ENCODE measurements at places on chromosomes 2 and 18. TPM values are rescaled to one million over a fixed set of nuclear protein-coding genes. Genes with fewer than 3 reads are reported as not detected.

Gene LHCGR
- not detected for polyA plus RNA-seq

DNA sequence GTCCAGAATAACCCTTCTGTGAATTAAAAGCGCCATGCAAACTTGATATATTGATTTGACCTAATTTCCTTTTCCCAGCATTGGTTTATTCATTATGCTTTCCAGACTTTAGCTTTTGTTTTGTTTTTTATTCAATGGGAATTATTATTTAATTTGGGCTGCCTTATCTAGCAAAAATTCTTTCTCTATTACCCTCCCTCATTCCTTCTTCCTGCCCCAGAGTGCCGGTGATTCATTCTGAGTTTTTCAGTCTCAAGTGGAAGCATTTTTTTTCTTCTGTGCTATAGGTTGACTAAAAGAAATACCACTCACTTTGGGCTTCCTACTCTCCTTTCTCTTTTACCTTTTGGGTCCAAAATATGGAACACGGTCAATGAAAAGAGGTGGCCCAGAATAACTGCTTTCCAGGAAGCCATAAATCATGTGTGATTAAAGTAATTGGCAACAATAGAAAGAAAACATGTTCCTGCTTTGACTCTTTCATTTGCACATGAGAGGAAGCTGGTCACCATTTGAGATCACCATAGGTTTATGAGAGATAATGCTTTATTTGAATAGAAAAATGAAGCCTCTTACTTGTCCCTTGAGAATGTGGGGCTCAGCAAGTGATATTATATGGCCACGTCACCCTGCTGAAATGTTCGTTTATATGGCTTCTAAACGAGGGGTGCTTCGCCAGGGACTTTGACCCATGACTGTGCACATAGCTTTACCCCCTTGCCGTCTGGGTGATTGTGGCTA is 422.8 kb upstream of the ZEB2 start:
- no peak for DNase-seq

- no peak for DNase-seq
Measured at GRCh38 chr2:160335441-160335840, 135.4 kb upstream of the ITGB6 start.

DNA sequence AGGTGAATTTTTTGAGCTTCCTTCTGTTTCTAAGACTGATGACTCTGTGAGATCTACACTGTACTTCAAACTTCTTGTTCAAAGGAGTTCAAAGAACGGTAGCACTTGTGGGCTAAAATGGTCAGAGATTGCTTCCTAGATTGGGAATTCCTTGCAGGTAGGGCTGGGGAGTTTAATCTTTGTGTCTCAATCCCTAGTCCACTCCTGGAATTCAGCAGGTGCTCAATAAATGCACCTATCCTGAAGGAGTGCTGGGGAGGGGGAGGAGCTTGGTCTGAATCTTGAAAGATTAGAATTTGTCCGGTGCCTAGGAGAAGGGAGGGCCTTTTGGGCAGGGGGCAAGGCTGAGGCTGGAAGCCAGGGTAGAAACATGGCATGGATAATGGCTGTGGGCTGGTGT is 34.6 kb downstream of the TMEM17 start:
- no peak for DNase-seq

All from aorta (tissue), 5 donors.